ENCODE measurements at places on chromosomes 2 and 18.

GRCh38 chr2:105773568-105773967 is 28.9 kb downstream of the NCK2 start:
- no peak for DNase-seq

GRCh38 chr2:127195140-127196074 is 24.7 kb downstream of the CYP27C1 start:
- no peak for DNase-seq

- DNase-seq: no peak
Measured at GRCh38 chr18:43887491-43887890, 610.2 kb upstream of the SYT4 start.

DNA sequence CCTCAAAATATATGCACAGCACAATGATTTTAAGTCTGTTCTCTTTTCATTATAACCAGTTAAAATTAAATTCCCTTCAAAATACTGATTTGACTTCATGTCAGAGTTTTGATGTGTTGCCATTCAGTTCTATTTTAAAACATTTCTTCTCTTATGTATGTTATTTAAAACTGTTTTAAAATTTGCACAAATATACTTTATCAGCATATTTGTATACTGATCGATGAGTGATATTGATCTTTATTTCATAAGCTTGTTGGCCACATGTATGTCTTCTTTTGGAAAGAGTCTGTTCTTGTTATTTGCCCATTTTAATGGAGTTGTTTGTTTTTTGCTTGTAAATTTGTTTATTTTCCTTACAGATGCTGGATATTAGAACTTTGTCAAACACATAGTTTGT is 496.3 kb upstream of the VWC2L start:
- no peak for DNase-seq

- DNase-seq: no peak
Measured at GRCh38 chr2:198173242-198173641, 368.8 kb downstream of the PLCL1 start.

GRCh38 chr2:71602581-71602980 is 149.2 kb downstream of the DYSF start:
- DNase-seq: no peak

GRCh38 chr18:63292831-63293683 is 26.5 kb downstream of the BCL2 start:
- no peak for DNase-seq

DNA sequence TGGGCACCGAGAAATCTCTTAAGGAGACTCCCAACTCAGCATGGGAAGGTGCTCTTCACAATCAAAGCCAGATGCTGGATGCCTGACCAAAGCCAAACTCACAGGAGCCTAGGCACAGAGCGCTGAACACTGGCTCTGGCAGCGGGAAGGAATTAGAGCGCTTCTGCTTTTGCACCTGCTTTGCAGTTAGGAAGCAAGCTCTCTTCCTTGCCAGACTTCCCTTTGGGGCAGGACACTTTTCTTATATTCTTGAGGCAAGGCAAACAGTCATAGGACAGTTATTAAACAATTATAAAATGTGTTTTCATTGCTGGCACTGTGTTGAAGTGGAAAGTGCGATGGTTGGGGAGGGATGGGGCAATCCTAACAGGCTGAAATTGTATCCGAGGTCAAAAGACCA is 79.6 kb upstream of the DNMT3A start:
- no peak for DNase-seq

- no peak for DNase-seq
Measured at GRCh38 chr18:36665952-36666351, 162.8 kb downstream of the TPGS2 start.

DNA sequence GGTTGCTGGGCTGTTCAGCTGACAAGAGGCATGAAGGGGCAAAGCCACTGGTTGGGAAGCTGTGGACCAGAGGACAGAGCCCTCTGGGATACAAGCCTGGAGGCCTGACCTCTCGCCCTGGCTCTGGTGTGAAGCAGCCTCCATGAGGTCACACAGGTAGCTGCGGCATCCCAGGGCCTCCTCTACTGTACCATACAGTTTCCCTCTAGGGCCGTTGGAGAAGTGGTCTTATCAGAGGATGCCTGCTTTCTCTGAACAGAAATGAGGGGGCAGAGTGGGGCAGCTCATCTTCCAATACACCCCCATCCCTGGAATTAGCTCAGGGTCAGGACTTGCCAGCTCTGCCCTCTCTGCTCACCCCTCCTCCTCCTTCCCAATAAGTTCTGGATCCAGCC is 135.1 kb upstream of the SMAD2 start:
- DNase-seq: no peak

DNA sequence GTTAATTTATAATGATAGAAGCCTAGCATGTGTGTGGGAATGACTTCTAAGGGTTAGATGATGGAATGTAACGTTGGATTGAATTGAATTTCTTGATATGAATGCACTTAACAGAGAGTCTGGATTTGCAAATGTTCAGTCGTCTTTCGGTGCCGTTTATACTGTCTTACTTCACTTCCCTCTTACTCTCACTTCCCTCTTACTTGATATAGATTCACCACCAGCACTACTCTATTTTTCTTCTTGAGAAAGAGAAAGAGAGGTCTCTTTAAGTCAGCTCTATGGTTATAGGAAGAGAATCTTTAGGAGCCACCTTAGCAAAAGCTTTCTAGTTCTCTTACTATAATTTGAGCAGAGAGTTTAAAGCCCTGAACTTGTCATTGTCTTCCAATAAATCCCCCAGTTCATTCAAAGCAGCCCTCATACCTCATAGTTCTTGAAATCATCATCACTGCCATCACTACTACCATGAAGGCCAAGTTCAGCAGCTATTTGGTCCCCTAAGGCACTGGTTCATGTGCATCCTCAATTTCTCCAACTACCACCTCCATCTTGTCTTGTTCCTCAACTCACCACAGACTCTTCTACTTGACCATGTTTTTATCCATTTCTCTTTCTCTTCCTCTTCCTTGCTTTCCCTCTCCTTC is 501.7 kb upstream of the TCF4 start:
- DNase-seq: no peak

DNA sequence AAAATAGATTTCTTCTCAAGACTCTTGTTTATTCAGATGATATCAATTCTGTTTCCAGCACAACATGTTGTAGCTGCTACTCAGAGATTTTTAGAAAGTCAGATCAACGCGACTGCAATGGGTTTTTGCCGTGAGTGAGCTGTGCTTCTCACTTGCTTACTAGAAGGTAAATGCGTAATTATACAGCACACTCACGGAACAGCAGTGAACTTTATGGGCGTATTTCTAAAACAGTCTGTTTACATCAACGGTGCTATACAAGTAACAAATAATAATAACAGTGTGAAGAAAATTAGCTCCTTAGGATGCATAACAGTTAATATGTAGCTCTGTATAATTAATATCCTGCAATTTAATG is 533.6 kb downstream of the RNF144A start:
- no peak for DNase-seq

- DNase-seq: no peak
Measured at GRCh38 chr2:193469251-193469650, 1274.5 kb upstream of the TMEFF2 start.
